ENCODE measurements at places on chromosomes 11 and 22.
A peak's percentile ranks its signal among the peaks of the same experiment; 100 is the strongest.

DNA sequence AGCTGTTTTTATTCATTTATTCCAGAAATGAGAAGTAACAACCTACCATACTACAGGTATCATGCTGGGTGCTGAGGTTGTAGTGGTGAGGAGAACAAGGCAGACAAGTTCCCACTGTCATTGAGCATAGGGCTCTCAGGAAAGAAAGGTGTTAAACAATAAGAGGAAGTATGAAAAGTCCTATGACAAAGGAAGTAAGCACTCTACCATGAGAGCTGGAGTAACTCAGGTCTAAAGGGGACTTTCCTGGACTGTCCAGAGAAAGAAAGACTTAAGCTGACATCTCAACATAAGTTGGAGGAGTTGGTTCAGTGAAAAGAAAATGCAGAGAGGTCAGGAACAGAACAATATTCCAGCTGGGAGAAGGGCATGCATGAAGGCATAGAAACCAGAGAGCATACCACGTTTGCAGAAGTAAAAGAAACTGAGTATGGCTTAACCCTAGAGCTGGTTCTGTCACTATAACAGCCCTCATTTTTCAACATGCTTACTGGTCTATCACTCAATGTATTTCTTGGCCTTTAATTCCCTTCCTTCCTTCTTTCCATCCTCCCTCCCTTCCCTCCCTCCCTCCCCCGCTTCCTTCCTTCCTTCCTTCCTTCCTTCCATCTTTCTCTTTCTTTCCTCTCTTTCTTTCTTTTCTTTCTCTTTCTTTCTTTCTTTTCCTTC lies 137.8 kb upstream of the BDNF start:
- no peak for DNase-seq

- DNase-seq = no peak
These were observed 295.6 kb downstream of the DDX10 start for GRCh38 chr11:108960501-108960900.

GRCh38 chr11:58905721-58906547 lies 33.4 kb upstream of the GLYATL1 start:
- no peak for DNase-seq

DNA sequence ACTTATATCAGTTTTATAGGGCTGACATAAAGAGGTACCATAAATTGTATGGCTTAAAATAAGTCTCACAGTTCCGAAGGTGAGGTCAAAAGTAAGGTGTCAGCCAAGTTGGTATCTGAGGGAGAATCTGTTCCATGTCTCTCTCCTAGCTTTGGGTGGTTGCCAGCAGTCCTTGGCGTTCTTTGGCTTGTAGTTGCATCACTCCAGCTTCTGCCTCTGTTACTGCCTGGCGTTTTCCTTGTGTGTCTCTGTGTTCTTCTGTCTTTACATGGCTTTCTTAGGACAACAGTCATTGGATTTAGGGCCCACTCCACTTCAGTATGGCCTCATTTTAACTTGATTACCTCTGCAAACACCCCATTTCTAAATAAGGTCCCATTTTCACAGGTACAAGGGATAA lies 16.7 kb downstream of the MMP7 start:
- DNase-seq = no peak

DNA sequence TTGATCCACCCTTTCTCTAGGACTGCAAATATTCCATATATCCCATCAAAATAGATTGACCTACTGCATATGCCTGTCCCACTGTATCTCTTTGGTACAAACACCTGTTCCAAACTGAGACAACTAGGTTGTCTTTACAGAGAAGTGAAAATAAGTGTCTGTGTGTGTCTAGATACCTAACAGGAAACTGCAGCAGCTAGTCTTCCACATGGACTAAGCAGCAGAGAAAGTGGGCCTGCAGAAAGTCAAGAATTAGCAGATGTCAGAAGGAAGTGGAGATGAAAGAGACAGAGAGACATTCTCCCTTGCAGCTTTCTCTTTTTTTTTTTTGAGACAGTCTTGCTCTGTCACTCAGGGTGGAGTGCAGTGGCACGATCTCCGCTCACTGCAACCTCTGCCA lies 3.9 kb upstream of the RAB39A start:
- DNase-seq = no peak

GRCh38 chr11:46216019-46216764 lies 61.3 kb upstream of the CREB3L1 start:
- DNase-seq = no peak

DNA sequence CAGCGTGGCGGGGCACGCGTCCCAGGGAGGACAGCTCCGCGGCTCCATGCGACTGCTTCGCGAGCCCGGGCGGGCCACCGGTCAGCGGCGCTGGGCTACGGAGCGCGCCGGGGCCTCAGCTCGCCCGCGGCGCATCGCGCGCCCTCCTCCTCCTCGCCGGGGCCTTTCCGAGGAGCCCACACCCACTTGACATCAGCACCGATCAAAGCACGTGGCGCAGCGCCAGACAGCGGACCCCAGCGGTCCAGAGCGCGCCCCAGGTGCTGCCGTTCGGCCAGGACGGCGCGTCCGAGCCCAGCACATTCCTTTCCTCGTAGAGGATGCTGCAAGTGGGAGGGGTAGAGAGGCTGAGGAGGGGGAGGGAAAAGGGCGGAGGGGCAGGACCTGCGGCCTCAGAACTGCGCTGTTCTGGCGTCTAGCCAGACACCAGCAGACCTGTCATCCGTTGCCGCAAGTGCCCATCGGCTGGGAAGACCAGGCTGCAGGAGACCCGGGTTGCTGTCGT lies 88.6 kb downstream of the PLEKHA7 start:
- peak; percentile 16 for DNase-seq

GRCh38 chr11:32462011-32462690 lies 26.8 kb upstream of the WT1 start:
- DNase-seq = no peak

GRCh38 chr11:9066433-9066925 lies 24.9 kb downstream of the SCUBE2 start:
- DNase-seq = no peak

DNA sequence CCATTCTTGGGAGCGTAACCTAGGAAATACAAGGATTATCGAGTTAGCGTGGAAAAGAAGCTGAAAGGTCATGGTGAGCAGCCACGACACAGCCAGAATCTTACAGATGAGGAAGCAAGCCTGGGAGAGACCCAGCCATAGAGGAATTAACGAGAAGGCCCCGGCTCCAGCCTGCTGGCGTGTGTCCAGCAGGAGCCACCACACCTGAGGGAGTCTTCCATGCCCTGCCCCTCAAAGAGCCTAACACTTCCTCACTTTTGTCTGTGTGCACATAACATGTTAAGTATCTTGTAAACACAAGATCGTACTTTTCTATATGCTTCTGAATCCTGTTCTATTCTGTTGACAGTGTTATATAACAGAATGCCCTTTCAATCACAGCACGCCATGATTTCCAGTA lies 18.1 kb downstream of the CECR2 start:
- no peak for DNase-seq

DNA sequence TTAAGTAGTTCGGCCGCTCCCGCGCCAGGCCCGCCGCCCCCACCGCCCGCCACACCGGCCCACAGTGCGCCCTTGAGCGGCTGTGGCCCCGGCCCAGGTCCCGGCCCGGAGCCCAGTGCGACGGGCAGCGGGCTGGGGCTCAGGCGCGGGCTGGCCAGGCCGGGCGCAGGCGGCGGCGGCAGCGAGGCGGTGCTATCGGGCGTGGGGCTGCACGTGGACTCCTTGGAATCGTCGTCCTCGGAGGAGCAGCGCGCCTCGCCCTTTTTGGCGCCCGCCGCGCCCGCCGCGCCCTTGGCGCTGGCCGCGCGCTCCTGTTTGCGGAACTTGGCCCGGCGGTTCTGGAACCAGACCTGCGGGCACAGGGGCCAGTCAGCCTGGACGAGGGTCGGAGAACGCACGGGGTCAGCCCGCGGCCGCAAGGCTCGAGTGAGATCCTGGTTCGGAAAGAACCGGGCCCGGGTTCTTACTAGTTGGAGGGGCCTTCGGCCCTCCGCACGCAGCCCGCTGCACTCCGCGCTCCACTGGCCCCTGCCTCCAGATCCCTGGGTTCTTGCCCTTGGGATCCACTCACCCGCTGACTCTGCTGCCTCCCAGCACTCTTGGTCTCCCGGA lies 4.0 kb downstream of the PHOX2A start:
- no peak for DNase-seq

DNA sequence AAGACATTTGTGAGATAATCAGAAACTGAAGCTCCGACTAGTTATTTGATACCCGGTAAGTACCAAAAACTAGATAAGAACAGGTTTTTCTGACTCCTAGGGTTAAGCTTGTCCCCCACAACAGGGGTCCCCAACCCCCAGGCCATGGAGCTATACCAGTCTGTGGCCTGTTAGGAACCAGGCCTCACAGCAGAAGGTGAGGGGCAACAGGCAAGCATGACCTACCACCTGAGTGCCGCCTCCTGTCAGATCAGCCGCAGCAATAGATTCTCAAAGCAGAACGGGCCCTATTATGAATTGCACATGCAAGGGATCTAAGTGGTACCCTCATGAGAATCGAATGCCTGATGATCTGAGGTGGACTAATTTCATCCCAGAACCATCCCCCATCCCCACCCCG lies 1.2 kb upstream of the MS4A10 start:
- no peak for DNase-seq

- no peak for DNase-seq
These were observed 309.2 kb downstream of the ST3GAL4 start for GRCh38 chr11:126664643-126665042.

- no peak for DNase-seq
These were observed 13.0 kb upstream of the CDC42EP2 start for GRCh38 chr11:65301491-65302329.

DNA sequence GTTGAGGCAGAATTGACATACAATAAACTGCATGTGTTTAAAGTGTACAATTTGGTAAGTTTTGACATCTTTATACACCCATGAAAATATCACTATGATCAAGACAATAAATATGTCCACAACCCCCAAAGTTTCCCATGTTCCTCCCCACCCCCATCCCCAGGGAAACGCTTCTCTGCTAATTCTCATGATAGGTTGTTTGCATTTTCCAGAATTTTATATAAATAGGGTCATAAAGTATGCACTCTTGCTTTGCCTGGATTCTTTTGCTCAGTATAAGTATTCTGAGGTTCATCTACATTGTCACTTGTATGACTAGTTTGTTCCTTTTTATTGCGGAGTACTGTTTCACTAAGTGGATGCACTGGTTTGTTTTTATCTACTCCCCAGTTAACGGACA lies 35.6 kb downstream of the MYEOV start:
- no peak for DNase-seq

GRCh38 chr11:118610773-118611432 lies 3.5 kb downstream of the PHLDB1 start:
- DNase-seq = no peak

DNA sequence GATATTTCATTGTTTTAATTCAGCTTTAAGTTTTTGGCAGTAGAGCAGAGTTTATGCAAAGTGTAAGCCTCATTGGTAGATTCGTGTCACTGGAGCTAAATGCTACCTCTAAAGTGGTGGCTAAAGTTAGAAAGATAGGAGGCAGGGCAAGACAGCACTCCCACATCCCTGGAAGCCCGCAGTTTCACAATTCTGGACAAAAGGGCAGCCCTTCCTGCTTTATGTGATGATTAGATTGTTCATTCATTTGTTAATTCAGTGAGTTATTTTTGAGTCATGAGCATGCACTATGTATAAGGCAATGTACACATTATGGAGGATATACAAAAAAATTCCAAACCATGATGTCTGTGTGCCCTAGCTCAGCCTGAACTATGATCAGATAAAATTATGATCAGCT lies 52.1 kb upstream of the EIF3M start:
- no peak for DNase-seq

DNA sequence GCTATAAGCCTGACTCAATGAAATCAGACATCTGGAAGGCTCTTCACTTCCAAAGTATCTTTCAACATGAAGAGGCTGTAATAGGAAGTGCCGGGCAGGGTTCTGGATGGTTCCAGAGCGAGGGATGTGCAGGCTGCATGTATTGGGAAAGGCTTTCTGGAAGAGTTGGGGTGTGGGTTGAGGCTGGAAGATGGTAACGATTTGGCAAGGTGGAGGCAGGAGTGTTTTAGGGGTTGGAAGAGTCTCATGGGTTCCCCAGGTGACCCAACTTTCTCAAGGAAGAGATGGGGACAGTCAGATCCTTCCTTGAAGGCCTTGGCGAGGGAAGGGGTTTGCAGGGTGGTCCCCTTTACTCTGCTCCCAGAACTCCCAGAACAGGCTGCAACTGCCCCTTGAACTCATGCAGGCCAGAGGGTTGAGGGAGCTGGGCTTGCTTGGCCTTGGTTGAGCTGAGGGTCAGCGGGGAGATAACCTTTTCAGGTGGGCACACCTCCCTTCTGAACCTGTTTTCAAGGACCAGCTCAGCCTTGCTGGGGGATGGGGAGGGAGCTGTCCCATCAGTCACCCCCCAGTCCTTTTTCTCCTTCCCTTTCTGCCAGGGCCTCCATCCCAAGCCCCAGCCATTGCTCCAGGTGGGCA lies 9.4 kb upstream of the POU2F3 start:
- no peak for DNase-seq

DNA sequence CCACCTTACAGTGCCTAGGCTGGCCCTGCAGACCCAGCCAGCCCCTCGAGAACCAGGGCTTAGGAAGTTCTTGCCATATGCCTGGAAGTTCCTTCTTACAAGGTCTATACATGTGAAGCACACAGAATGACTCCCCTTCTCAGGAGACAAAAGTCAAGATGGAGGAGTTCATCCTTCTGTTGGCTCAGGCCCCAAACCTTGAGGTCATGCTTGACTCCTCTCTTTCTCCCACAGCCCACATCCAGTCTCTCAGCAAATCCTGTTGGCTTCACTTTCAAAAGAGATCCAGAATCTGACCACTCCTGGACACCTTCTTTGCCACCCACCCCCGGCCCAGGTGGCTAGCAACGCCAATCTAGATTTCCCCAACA lies 1.7 kb upstream of the CD248 start:
- DNase-seq = no peak

DNA sequence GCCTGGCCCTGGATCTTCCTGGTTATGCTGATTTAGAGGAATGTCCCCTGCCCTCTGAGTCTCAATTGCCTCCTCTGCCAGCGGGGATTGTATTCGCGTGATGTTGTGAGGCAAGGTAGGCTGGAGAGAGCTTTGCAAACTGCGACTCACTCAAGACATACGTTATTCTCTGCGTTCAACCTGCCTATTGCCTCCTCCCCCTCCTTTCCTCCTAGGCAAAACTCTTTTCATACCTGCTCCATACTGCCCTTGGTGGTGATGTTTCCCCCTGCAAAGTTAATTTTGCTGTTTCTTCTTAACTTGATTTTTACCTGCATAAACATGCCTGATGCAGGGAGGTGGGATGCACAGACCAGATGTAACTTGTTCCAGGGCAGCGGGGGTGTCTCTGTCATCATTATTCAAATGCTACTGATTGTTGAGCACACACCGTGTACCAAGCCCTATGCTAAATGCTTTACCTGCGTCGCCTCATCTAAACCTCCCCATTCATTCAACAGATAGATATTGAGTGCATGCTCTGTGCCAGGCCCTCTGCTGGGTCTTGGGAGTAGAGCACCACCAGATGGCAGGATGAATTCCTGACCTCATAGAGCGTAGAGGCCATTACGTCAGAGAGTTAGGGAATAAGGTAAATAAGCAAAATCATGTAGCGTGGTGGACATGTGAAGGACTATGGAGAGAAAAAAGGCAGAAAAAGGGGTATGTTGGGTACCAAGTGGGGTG lies 29.0 kb downstream of the SGSM1 start:
- DNase-seq = peak; percentile 24

DNA sequence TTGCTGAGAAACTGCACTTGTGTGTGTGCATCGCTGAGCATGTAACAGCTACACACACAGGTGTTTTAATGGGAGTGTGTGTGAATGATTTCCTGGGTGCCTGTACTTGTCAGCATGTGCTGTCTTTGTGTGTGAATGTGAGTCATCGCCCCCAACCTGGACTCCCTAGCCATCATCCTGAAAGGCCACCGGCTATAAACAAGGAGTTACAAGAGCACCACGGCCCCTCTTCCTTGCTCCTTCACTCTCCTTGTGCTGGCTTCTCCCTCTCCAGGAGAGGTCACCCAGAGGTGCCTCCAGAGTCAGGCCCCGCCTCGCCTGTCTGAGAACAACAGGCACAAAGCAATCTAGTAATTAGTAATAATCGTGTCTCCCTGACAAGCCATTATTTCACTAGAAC lies 419.2 kb downstream of the BUD13 start:
- DNase-seq = no peak
